Stimulated activated naive CD4-positive, alpha-beta T cell treated with Interleukin-2 at 50 U/mL for 16 hours (primary cell): ENCODE measurements at places on chromosomes 13 and 19.

GRCh38 chr13:100115693-100116254, 26.9 kb downstream of the PCCA start:
- DNase-seq = no peak

- no peak for DNase-seq
Measured at GRCh38 chr13:43698758-43699157, 88.0 kb downstream of the ENOX1 start.

GRCh38 chr13:28545583-28546333, 50.8 kb upstream of the FLT1 start:
- no peak for DNase-seq

DNA sequence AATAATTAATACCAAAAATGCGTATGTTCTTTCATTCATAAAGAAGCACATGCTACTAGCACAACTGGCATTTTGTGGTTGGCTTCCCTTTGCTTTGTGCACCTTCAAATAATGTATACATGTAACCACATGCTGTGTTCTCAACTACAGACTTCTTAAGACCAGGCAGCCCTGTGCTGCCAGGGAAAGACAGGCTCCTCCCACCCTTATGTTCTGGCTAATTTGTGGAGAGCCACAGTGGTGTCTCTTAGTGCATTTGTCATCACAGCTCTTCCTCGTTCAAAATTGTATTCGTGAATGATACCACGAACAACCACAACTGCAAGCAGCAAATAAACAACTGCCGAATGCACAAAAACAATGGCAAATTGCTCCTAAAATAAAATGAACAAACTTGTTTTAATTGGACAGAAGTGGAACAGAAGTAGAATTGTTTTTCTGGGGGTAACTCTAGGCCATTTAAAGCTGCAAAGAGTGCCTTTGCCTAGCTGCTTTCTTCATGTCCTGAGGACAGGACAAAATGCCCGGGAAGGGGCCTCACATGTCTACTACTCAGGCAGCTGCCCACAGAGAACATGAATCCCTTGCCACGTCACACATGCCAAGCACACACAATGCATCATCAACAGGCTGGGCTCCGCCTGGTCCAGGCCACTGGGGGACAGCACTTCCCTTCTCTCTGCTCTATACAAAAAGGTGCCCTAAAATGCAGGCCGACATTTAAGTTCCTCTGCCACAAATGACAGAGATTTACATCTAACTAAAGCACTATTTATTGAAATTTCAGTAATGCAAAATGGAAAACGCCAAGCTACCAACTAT, 21.7 kb downstream of the IRS2 start:
- no peak for DNase-seq

- no peak for DNase-seq
Measured at GRCh38 chr13:113753171-113753570, 5.9 kb upstream of the TMEM255B start.

DNA sequence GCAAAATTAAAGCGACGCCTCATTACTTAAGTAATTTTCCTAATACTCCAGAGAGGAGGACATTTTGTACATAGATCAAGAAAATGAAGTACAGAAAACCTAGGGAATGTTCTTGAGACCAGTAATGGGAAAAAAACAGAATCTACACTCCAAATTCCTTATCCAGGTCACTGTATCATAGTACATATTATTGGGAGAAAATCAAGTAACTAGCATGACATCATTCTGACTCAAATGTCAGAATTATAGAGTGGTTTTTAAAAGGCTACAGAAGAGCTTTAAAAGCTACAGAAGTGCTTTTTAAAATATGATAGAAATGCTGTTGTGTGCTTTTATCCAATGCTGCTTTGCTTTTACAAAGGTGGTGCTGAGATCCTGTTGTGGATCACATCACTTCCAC, 86.3 kb upstream of the SLC15A1 start:
- no peak for DNase-seq

GRCh38 chr13:50842990-50843256, 569 bp downstream of the DLEU7 start:
- no peak for DNase-seq

GRCh38 chr19:12546068-12546467, 5.2 kb downstream of the ZNF564 start:
- no peak for DNase-seq

- no peak for DNase-seq
Measured at GRCh38 chr19:33391631-33392249, 18.2 kb downstream of the CEBPG start.
